ENCODE measurements at places on chromosomes 5 and 9.

DNA sequence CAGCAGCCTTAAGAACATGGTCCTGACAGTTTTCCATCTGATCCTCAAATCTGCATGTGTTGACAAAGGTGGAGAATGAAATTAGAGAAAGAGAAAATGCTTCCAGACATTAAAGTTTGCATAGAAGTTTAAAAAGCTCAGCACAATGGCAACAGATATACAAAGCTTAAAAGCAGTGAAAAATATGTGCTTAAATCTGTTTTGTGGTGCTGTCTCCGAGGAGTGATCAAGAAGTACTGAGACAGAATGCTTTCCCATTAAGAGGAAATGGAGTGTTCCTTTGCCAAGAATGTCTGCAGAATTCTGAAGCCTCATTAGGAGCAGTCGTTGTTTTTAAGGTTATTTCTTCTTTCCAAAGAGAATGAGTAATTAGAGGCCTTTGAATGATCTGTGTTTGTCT is 131.4 kb downstream of the MCTP1 start:
- DNase-seq = no peak

GRCh38 chr5:180197016-180197702 is 11.9 kb downstream of the RASGEF1C start:
- no peak for DNase-seq

DNA sequence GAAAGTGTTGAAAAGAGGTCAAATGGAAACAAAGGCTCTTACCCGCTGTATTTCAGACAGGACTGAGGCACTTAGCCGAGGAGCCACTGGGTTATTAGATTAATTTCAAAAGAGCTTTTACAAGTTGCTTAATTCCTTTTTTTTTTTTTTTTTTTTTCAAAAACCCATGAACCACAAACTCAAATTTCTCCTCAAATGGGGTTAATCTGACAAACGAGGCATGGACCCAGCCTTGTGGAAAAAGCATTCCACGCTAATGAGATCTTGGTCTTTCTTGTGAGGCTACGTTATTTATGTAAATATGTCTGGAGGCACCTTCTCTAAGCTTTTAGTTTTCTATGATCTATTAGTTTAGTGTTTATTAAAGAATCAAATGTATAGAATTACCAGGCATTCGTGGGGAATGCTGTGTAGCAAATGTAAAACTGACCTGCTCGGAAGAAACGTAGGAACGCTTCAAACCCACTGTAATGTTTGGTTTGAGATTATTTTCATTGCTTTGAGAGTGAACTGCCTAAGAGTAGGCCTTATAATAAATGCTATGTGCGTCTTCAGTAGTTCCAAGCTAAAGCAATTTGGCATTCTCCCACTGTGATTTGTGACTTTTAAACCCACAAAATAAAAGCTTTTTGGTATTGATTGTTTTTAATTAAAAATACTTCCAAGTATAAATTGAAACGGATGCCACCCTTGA is 134.7 kb downstream of the CDH6 start:
- no peak for DNase-seq

GRCh38 chr9:129853614-129854013 is 18.4 kb downstream of the USP20 start:
- DNase-seq = peak; percentile 80

DNA sequence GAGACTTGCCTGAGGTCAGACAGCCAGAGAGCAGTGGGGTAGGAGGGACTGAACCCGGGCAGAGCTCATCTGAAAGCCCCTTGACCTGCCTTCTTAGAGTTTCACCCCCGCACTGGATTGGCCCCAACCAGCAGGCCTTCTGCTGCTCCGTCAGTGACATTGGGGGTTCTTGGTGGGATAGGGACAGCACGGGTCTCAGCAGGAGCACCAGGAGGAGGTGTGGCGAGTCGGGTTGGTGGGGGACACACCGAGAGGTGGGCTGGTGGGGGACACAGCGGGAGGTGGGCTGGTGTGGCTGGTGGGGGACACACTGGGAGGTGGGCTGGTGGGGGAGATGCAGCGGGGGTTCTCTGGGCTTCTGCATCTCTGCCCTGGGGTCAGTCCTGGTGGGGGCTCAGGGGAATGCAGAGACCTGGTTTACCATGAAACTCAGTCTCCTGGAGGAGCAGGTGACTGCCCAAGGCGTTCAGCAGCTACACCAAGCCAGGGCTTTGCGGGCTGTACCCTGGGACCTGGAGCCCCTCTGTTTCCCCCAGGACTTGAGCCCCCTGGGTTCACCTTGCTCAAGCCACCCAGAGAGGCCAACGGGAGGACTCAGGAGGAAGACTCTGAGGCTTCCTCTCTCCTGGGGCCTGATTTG is 28.1 kb upstream of the RNU6ATAC start:
- DNase-seq = no peak

GRCh38 chr5:139377226-139377625 is 5.9 kb downstream of the SLC23A1 start:
- DNase-seq = no peak

DNA sequence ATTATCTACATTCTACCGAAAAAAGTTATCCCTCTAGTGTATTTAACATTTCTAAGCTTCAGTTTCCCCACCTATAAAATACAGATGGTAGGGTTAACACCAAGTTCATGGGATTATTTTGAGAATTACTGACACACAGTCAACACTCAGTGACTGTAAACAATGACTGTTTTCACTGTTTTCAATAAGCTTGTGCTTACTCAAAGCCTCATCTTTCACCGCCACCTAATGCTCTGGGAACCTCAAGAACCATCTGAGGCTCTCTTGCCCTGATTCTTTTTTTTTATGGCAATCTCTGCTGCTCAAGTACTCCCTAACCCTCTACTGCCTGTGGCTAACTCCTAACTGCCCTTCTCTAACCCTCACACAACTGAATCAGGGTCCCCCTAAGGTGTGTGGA is 59.6 kb downstream of the SETX start:
- no peak for DNase-seq

GRCh38 chr5:89981878-89982773 is 427.4 kb downstream of the CETN3 start:
- no peak for DNase-seq

DNA sequence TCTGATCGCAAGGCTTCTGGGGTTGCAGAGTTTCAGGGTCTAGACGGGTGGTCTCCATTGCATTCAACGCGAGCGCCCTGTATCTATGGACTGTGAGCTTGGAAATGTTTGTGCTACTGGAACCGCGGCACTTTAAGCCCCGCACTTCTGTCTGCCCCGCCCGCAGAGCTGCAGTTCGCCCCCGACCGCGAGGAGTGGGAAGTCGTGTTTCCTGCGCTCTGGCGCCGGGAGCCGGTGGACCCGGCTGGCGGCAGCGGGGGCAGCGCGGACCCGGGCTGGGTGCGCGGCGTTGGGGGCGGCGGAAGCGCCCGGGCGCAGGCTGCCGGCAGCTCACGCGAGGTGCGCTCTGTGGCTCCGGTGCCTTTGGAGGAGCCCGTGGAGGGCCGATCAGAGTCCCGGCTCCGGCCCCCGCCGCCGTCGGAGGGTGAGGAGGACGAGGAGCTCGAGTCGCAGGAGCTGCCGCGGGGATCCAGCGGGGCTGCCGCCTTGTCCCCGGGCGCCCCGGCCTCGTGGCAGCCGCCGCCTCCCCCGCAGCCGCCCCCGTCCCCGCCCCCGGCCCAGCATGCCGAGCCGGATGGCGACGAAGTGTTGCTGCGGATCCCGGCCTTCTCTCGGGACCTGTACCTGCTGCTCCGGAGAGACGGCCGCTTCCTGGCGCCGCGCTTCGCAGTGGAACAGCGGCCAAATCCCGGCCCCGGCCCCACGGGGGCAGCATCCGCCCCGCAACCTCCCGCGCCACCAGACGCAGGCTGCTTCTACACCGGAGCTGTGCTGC is 1.0 kb downstream of the ADAMTS19 start:
- peak; percentile 70 for DNase-seq

- peak; percentile 41 for DNase-seq
These were observed 49.2 kb downstream of the EQTN start for GRCh38 chr9:27247756-27248155.

All from Jurkat, Clone E6-1 (cell line).